Activated effector memory CD4-positive, alpha-beta T cell treated with anti-CD3 and anti-CD28 coated beads, Interleukin-2, amount 50 U/mL, for 16 hours (primary cell): ENCODE measurements at places on chromosomes 7 and 10.

- no peak for DNase-seq
Measured at GRCh38 chr10:48332166-48332870, 25.8 kb downstream of the MAPK8 start.

GRCh38 chr7:16484453-16485158, 19.1 kb upstream of the SOSTDC1 start:
- no peak for DNase-seq

- no peak for DNase-seq
Measured at GRCh38 chr10:25455980-25456567, 281.3 kb downstream of the GPR158 start.

DNA sequence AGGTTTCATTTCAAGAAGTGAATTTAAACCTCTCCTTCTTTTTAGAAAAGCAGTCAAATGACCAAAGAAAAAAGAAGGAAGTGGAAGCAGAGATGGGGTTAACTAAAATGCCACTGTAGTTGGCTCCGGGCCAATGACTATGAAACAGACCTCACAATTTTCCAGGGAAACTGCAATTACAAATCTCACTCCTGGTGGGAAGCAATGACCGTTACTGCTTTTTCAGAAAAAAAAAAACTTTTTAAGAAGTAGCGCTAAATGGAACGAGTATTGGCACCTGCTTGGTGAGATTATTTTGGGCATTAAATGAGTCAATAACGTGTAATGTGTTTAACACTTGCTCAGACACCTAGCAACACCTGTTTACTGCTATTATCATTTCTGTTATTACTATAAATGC, 1.2 kb downstream of the SFRP4 start:
- no peak for DNase-seq

GRCh38 chr7:151399906-151400305, 9.9 kb downstream of the WDR86 start:
- DNase-seq = no peak

GRCh38 chr7:41885078-41885477, 182.2 kb upstream of the INHBA start:
- no peak for DNase-seq

GRCh38 chr7:57199252-57199651, 67.0 kb upstream of the ZNF479 start:
- no peak for DNase-seq

DNA sequence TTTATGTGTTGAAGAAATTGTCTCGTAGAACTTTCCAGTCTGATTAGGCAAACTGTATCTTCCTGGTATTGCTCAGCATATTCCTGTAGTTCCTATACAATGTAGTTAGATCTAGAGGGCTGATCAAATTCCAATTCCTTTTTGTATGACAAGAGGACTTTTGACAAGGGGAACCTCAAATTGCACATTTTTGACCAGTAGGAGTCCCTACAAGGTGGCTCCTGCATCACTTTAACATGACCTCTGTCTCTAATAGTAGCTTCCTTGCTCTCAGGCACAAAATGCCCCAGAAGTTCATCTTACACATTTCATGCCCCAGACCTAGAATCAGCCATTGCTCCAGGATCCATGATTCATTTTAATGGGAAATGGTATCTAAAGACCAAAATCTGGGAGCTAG, 18.7 kb downstream of the HERPUD2 start:
- DNase-seq = no peak

DNA sequence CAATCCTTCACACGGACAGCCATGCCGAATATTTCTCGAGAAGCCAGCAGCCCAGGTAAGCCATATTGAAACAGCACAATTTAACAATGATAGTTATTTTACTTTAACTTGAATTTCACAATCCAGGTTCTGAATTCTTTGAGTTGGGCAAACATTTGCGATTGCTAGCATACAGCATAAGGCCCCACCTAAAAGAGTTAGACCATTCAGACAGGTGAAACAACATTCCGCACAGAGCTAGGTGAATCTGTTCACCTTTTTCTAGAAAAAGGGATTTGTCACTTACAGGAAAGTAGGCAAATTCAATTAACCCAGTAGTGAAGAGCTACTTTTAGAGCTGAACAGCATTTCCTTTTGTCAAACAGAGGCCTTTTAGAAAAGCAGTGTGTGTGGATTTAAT, 45.3 kb downstream of the CREB3L2 start:
- no peak for DNase-seq

GRCh38 chr7:123024989-123025758, 29.7 kb upstream of the TAS2R16 start:
- DNase-seq = no peak

- no peak for DNase-seq
Measured at GRCh38 chr10:72690071-72690755, 1.7 kb upstream of the MCU start.

DNA sequence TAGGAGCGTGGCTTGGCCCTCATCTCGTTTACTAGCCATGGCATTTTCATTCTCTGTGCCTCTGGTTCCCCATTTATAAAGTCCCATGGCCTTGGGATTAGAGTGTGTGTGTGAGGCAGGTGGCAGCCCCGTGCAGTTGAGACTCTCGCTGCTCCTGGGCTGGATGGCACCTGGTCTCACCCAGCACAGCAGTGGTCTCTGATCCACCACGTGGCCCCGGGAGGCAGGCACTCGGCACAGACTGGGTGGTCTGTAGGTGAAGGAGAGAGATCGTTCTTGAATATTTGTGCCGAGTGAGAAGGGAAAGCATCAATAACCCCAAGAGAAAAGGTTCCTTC, 50.4 kb downstream of the CALML3 start:
- peak; percentile 48 for DNase-seq

GRCh38 chr10:44949915-44950314, 9.7 kb upstream of the RASSF4 start:
- DNase-seq = no peak

GRCh38 chr10:62732841-62733653, 71.5 kb upstream of the ADO start:
- DNase-seq = peak; percentile 88

- peak; percentile 96 for DNase-seq
Measured at GRCh38 chr7:92178928-92179924, at the start of gene LRRD1. Gene LRRD1 (minus strand): TSS chr7:92179142. CDS start chr7:92165202, 13,940 bp downstream.

DNA sequence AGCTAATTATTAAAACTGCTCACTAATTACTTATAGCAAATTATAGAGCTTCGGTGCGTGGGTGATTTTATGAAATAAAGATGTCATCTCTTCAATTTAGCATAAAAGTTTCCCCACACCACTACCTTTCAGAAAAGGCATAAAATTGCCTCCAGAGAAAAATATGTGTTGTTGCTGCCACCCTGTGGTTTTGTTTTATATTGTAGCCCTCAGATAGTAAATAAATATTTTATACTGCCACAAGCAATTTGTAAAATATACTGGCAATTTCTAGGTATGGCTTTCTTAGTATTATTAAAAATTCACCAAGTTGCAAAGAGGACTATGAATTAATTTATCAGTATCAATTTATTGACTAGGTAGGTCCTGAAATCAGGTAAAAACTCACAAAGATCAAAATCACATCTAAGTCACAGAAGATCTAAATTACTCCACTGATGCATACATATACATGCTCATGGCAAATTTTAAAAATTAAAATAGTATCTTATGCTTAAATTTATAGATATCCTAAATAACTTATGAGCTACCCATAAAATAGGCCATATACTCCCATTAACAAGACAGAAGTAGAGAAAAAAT, 26.5 kb downstream of the ASNS start:
- DNase-seq = no peak

- DNase-seq = no peak
Measured at GRCh38 chr7:26318921-26319320, 27.3 kb downstream of the SNX10 start.

DNA sequence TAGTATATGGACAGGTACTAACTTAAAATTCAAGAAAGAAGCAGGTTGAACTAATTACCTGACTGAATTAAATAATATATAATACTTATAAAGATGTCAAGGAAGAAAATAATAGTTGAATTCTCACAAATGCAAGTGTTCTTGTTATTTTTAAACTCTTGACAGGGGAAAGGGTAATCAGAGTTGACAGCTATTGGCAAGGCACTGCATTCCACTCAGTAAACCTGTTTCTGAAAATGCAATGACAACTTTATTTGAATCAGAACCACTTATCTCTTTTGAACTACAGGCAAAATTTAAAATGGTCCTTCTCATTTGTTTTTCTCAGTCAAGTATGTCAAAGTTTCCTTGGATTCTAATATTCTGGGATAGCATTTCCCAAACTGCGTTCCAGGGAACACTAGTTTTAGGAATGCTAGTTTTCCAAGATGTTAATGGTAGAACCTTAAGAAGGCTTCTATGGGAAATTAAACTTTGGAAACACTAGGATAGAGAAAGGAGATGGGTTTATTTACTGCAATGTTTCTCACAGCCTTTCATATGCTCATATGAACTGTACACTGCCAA, 103.7 kb upstream of the LRRN3 start:
- DNase-seq = no peak

DNA sequence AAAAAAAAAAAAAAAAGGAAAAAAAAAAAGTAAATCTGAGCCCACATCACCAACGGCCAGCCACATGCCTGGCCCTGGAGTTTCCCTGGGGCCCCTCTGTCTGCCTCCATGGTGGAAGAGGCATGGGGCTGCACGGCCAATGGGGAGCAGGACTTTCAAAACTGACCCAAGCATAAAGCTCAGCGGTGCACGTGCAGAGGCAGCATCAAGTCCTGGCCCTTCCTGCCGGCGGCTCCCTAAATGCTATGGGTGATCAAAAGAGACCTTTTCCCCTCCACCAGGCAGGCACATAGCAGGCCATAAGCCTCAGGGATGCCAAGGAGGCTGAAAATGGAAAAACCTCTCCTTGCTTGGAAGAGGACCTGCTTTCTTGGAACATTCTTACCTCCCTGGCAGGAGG, 94.3 kb downstream of the OAT start:
- no peak for DNase-seq

DNA sequence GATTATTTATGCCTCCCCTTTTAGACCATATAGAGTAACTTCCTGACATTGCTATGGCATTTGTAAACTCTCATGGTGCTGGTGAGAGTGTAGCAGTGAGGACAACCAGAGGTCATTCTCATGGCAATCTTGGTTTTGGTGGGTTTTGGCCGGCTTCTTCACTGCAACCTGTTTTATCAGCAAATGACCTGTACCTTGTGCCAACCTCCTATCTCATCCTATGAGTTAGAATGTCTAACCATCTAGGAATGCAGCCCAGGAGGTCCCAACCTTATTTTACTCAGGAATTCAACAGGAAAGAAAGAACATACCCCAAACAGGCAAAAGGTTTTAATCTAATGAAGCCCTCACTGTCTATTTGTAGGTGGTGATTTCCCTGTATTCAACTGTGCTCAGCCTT, 205.4 kb upstream of the YAE1 start:
- DNase-seq = no peak

DNA sequence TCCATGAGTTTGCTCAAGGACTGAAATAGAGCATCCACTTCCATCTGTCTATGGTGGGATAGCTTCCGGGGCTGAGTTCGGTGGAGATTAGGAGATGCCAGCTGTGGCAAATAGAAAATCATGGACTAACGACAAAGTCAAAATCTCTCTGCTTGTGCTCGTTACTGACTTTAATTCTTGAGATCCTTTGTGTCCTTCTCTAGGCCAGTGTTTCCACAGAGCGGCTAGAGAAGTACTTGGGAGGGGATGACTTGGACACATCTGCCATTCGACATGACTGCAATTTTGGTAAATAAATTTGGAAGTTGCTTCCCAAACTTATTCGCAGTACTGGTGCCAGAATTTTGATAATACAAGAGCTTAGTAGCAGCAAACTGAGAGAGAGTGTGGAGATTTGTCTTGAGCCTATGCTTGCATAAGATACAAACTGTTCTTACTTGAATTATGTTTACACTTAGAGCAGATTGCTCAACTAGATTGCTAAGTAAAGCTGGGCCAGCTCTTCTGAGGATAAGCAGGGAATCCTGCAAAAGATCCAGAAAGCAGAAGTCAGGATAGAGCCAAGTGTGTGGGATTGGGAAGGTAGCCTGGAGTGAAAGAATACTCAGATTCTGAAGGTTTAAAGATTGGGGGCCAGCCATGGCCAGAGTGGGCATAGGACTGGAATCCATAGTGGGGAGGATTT, 27.6 kb downstream of the ABCC2 start:
- DNase-seq = no peak

DNA sequence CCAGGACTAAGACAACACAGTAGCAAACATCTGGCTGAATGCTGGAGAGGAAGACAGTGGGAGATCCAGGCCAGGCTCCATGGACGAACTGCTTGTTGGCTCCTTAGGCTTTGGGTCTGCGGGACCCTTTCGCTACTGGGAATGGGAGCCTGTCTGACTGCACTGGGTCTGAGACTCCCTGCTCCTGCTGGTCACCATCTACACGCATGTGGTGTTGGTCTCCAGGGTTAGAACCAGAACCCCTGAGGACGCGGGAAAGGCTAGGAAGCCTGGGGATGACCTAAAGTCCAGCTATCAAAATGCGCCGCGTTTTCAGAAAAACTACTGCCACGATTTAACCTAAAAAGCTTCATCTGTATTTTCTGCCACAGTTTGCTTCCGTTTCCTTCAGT, 817 bp upstream of the DNAJB6 start:
- DNase-seq = no peak

GRCh38 chr7:143965280-143965679, 10.6 kb downstream of the OR2F1 start:
- DNase-seq = no peak

DNA sequence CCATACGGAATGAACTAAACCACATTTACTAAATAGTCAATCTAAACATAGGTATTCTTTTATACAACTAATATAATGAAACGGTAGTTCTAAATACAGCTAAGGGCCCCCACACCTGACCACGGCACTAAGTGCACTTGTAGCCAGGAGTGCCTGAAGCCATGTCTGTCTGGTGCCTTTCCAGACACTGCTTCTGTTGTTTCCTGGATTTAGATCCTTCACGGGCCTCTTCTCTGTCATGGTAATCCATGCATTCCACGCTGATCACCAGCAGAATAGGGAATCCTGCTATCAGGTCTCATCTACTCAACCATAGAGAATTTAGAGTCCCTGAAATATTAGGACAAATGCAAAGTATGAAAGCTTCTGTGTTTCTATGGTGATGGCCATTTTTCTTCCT, 37.8 kb downstream of the OSBPL3 start:
- DNase-seq = no peak

DNA sequence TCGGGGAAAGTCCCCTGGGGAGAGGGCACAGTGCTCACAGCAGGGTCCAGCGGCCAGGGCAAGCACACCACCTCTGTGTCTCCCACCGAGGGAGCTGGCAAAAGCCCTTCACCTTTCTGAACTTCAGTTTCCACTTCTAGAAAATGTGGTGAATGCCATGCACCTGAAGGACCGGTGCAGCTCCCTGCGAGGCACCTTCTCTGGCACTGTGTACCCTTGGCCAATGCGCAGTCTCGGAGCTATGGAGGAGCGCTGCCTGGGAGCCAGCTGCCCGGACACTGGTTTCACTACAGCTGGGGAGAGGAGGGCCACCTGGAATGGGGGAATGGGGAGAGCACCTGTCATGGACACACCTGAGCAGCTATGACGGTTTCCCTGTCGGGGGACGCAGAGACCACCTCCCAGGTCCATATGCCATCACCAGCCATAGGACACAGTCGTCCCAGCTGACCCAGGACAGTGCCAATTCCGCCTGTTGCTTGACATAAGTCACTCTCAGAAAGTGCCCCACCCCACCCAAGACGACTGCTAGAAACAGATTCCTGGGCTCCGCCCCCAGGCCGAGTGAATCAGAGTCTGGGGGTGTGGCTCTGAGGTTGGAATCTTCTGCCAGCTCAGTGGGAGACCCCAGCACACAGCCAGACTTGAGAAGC, 16.8 kb downstream of the RASGEF1A start:
- DNase-seq = peak; percentile 69
